ENCODE measurements at places on chromosomes 4 and X. TPM values are rescaled to one million over a fixed set of nuclear protein-coding genes. Genes with fewer than 3 reads are reported as not detected.

Gene PNMA5
- total RNA-seq, result not detected

GRCh38 chrX:10602646-10603045 lies 17.7 kb downstream of the MID1 start:
- DNase-seq, result no peak

Gene AR
- 11.4 TPM for total RNA-seq

- no peak for DNase-seq
Measured at GRCh38 chrX:44265559-44265958, 77.9 kb downstream of the EFHC2 start.

Gene FANCB
- total RNA-seq, result 5.1 TPM

DNA sequence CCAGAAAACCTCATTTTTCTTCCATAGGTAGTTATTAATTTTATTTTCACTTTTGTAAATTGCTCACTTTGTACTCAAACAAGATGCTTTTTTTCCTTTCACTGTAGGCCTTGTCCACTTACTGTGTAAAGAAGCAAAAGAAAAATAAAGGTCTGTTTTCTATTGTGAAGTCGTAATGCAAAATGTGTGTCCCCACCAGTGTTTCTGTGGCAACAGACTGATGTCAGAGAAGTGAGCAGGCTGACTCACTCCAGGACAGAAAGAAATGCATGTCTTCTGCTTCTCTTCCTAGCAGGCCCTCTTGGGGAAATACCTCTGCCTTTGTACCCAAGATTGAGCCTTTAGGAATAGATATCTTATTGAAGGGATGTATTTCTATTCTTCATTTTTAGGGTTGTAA lies 30.3 kb downstream of the INPP4B start:
- no peak for DNase-seq

DNA sequence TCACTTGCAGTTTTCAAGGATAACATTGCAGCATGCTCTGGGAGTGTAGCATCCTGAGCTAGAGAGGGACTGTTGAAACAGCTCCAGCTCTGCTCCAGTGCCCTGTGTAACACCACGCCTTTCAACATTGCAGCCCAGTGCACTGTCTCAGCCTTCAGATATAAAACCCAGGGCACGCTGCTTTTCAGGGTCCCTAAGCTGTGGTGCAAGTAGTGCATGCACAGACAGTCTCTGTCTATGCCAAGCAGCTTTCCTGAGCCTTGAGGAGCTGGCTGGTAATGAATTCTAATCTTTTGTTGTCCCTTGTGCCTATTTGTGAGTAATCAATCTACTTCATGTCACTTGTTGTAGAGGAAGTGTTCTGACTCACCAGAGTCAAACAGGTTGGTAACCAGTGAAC lies 897.0 kb downstream of the ARAP2 start:
- DNase-seq, result no peak

Gene RCHY1
- 45.2 TPM for total RNA-seq

- DNase-seq, result no peak
Measured at GRCh38 chr4:34417160-34417559, 1827.2 kb downstream of the ARAP2 start.

- DNase-seq, result no peak
Measured at GRCh38 chr4:161003418-161004057, 1160.3 kb downstream of the FSTL5 start.

DNA sequence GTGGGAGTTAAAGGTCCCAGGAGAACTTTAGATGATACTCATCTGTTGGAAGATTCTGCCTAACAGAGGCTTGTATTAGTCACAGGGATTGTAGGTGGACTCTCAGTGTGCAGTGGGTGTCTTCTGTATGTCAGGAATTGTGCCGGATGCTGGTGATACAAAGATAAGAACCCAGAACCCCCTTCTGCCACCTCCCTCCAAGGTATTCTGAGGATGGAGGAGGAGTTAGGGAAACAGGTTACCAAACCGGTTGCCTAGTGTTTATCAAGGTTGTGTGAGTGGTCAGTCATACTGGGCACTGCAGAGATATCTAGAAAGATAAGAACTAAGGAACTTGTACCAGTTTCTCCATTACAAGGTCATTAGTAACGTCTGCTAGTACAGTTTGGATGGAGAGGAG lies 61.6 kb downstream of the PTTG2 start:
- no peak for DNase-seq

Gene MUC7
- total RNA-seq, result not detected

- no peak for DNase-seq
Measured at GRCh38 chr4:151649479-151649878, 111.3 kb downstream of the GATB start.

GRCh38 chr4:18508786-18509185 lies 487.2 kb upstream of the LCORL start:
- no peak for DNase-seq

- no peak for DNase-seq
Measured at GRCh38 chrX:78029663-78030062, 60.2 kb upstream of the PGAM4 start.

DNA sequence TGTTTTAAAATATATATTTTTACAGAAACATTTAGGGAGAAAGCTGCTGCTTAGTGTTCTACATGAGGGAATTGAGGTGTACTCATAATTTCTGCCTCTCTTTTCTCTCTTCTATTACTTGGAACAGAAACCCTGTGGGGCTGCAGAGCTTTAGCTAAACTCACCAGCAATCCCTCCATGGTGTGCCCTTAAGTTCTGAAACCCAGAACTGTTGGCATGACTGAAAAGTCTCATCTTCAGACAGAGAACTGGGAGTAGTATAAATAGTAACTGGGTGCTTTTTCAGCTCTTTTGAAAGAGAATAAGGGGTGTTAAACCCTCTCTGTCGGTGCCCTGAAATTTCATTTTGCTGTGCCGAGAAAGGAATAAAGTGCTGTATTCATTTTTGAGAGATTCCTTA lies 294.9 kb upstream of the BOD1L1 start:
- no peak for DNase-seq

DNA sequence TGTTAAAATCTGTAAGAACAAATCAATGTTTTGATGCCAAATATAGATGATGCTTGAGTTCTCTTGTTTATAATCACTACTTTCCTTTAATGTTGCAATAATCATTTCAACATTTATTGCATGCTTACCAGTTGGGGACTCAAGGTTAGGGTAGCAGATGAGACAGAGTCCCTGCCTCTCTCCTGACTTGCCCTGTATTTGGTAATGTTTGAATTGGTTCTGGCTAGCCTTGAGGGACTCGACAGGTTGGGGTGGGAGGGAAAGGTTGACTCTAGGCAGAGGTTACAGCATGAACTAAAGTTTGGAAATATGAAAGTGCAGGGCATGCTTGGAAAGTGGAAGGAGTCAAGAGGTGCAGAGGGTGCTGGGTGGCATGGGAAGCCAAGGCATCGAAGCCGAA lies 2.0 kb downstream of the SEC24B start:
- DNase-seq, result no peak

DNA sequence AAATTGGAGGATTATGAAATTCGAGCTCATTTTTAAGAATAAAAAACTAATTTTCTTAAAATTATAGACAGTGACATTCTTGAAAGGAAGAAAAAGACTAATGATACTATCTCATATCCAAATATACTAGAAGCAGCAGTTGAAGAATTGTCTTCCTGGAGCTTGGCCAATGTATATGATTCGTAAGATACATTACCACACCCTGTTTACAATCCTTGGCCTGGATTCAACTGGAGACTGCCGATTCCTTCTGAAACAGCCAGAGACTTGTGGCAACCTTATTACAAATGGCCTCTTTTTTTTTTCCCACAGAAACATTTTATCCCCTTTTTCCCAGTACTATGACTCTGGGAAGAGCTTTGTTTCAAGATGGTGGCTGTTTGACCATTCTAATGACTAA lies 571.2 kb upstream of the FAT1 start:
- no peak for DNase-seq

DNA sequence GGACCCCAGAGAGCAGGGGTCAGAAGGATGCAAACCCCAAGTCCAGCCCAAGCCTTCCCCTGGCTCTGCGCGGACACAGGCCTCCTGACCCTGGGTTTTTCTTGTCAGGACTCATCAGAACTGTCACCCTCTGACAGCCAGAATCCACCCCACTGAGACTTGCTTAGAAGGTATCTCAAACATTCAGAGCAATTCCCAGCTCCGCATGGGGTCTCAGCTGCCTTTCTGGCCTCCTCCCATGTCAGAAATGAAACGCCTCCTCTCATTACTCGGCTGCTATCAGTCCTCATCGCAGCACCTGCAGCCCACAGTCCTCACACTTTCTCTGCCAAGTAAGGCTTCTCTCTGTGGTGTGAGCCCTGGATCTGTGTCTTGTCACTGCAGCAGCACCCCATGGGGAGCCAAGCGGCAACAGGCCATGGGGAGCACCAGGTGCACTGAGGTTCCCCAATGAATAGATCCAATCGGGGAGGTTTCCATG lies 97.8 kb downstream of the WFS1 start:
- DNase-seq, result no peak

Gene CT47B1
- total RNA-seq, result not detected
